Fibroblast of lung (primary cell): ENCODE measurements at places on chromosomes 1 and 21. TPM values are rescaled to one million over a fixed set of nuclear protein-coding genes. Genes with fewer than 3 reads are reported as not detected.

Gene PIGC
- 16.4 and 20.3 TPM in 2 replicates for total RNA-seq

Gene EFNA1
- total RNA-seq, result 0.26 TPM in 1 of 2 replicates, not detected in the other

Gene RNU1-4
- total RNA-seq, result under 0.01 and 3,997 TPM in 2 replicates

Gene CPTP
- 9.0 and 10.1 TPM in 2 replicates for total RNA-seq

Gene MROH9
- 0.26 TPM in 1 of 2 replicates, not detected in the other for total RNA-seq

DNA sequence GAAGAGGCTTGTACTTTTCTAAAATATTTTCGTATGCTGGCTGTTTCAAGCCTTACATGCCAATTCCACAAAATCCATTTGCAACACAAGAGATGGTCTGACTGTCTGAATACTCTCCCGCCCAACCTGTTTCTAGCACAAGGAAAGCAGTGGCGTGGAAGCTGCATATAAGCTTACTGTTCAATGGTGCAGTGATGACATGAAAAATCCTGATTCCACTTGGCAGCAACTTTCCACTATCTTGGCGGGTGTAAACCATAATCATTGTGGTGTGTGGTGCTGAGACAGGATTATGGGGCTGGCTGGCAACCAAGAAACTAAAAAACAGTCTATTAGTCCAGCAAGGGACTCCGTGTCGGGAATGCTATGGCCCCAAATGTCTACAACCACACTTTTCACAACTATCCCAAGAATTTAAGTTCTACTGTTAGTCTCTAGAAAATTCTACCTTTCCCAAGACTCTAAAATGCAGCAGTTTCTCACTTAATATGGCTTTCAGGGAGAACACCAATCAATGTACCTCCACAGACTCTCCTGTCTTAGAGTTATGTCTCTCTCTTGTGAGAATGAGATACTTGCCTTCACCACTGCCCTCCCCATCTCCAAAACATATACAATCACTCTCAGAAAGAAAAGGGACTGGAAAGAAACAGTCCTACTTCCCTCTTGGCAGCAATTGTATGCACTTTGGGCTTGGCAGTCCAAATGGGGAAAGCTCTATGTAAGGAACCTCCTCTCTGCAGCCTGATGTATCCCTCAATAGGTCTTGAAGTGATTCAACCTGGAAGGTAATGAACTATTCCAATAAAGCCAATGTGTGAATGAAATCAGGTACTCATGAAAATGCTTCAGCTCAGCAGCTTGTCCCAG lies 9.5 kb downstream of the COLGALT2 start:
- peak; percentile 37 for DNase-seq

GRCh38 chr1:240821925-240822324 lies 210.0 kb upstream of the GREM2 start:
- no peak for DNase-seq

- no peak for DNase-seq
Measured at GRCh38 chr1:165857046-165857801, 29.8 kb downstream of the UCK2 start.

- DNase-seq, result peak; percentile 36
Measured at GRCh38 chr1:20578062-20578461, 10.8 kb upstream of the CDA start.

- DNase-seq, result no peak
Measured at GRCh38 chr1:56206391-56206790, 373.0 kb downstream of the PLPP3 start.

DNA sequence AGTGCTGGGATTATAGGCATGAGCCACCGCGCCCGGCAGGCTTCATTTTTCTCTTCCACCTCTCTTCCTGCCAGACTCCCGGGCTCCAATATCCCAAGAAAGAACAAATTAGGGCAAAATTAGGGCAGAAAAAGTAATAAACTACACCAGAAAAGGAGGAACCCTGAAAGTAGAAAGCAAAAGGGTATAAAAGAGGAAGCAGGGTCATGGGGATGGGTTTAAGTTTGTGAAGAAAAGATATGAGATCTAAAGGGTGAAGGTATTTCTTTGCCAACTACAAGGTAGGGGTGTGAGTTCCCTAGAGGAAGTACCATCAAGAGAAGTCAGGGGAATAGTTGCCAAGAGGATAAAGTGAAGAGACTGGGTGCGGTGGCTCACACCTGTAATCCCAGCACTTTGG lies 9.9 kb downstream of the PTPN22 start:
- DNase-seq, result no peak

- no peak for DNase-seq
Measured at GRCh38 chr1:206101351-206102045, 15.7 kb downstream of the AVPR1B start.

DNA sequence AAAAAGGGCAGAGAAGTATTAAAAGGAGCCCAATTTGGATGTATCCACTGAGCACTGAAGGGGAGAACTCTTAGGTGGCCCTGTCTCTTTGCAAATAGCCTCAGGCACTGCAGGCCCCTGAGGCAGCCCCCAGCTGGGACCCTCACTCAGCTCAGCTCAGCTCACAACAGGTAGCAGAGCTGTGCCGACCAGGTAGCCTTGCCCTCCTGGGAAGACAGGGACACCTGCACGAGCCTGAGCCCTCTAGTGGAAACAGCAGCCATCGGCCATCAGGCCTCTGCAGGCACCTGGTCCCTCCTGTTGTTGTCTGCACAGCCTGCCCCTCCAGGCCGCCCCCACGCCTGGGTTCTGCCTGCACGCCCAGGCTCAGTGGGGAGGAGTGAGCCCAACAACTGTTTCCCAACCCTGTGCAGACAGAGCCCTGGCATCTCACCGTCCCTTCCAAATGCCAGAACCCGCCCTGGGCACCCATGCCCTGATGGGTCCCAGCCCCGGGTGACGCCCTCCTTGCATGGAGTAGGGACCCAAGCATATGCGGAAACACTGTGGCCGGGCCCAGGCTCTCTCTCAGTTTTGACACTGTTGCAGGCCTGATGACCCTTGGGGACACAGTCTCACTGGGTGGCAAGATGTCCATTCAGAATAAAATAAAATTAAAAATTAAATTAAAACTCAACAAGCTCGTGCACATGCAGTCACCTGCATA lies 60.0 kb upstream of the AJAP1 start:
- no peak for DNase-seq

DNA sequence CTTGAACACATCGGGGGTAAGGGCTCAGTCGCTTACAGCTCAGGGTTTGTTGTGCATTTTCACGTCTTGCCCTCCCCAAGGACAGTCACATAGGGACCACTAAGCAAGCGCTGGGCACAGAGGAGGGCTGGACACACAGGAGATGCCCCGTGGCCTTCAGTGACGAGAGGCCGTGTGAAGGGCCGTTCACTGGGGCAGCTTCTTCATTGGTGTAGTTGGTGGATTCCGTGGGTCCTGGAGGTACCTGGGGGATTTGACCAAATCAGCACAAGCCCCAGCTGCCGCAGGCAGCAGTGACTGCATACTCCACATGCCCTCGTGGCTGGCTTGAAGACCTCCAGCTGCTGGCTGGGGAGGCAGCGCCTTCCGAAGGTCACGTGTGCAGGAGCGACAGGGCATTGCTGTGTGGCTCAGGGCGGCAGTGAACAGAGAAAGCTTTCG lies 100.8 kb upstream of the C1orf174 start:
- DNase-seq, result no peak

DNA sequence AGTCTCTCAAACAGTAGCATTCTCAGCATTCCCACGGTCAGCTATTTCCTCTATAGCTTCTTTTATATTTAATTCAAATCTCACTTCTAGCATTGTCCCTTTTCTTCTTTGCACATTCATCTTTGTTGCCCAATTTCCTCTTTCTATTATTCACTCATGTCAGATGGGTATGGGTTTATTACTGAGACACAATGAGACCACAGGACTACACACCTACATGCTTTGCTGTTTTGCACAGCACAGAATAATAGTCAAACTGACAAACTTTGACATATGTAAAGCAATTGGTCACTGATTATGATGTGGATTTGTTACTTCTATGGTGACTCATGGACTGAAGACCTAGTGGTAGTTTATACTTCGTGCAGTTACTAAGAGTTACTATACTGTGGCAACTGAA lies 5.8 kb upstream of the CD1C start:
- no peak for DNase-seq

DNA sequence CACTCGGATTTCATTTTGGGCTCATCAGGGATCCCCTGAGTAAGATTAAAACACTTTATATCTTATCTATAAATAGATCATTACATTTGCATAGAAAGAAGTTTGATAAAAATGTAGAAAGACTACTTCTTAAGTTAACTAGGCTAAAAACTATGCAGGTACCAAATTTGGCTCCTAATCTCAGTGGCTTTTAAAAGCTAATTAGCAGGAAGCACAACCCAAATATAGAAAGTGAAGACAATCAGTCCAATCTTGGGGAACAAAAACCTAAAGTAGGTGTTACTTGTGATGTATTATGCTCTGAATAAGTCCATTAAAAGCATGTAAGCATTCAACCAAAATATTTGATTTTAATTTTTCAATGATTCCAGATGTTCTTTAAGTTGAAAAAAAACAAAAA lies 35.4 kb downstream of the SMYD3 start:
- DNase-seq, result no peak

DNA sequence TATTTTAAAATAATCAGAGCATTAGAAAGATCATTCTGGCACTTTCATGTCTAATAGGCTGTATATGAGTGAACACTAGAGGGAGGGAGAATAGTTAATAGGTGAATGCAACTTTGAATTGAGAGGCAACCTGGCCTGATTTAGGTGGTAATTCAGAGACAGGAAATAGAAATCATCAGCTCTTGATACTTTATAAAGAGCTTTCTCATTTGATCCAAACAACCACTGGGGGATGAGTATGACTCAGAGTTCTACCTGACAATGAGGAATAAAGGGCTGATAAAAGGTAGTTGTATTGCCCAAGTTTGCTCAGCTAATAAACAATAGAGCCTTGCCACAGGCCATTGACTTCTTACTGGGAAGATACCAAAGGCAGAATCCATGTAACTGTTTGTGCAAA lies 5.2 kb upstream of the FAM89A start:
- no peak for DNase-seq

DNA sequence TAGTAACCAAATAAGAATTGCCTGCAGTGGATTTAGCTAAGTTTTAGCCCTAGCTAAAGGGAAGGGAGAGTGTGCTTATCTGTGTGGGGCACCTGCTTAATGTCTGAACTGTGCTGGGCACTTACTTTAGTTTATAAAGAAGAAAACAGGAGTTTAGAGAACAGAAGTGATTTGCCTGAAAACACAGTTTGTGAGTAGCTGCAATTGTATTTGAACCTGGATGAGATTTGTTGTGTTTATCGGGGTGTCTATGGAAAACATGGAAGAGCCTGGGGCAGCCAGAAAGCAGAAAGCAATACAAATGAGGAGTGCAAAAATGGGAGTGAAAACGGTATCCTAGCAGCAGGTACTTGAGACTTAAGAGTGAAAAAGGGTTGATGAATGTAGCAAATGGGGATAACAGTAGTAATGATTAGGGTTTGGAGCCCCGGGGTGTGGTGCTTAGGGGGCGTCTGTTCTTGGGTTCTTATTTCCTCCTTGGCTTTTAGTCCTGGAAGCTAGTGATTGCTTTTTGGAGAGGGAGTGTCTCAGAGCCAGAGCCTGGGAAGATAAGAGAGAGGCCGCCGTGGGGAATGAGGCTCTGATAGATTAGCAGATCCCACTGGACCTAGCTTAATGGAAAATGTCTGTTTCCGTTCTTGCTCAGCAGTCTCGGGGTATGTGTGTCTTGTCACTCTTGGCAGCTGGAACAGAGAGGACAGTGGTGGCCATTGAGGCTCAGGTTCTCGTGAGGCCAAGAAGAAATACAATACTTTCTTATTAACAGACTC lies 5.6 kb downstream of the PRCC start:
- no peak for DNase-seq

GRCh38 chr1:150808846-150809245 lies 786 bp upstream of the CTSK start:
- peak; percentile 33 for DNase-seq
